Stimulated activated CD8-positive, alpha-beta memory T cell treated with anti-CD3 and anti-CD28 coated beads, Interleukin-4, amount 100 ng/mL, for 1 hour (primary cell): ENCODE measurements at places on chromosomes 7 and 10.

GRCh38 chr7:27661811-27662489, 733 bp downstream of the HIBADH start:
- DNase-seq: no peak

DNA sequence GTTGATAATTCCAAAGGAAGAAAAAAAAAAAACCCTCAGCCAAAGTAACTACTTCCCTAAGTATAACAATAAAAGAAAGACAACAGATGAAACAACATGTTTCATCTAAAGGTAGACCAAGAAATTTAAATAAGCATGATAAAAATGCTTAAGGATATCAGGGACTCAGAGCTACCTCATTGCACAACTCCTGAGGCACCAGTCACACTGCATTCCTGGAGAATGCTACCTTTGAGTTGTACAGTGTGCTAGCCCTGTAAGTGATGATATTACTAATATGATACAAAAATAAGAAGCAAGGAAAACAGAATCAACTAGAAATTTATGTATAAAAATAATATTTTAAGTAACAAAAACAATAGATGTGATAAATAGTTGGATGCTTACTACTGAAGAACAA, 29.5 kb upstream of the C7orf33 start:
- DNase-seq: no peak

DNA sequence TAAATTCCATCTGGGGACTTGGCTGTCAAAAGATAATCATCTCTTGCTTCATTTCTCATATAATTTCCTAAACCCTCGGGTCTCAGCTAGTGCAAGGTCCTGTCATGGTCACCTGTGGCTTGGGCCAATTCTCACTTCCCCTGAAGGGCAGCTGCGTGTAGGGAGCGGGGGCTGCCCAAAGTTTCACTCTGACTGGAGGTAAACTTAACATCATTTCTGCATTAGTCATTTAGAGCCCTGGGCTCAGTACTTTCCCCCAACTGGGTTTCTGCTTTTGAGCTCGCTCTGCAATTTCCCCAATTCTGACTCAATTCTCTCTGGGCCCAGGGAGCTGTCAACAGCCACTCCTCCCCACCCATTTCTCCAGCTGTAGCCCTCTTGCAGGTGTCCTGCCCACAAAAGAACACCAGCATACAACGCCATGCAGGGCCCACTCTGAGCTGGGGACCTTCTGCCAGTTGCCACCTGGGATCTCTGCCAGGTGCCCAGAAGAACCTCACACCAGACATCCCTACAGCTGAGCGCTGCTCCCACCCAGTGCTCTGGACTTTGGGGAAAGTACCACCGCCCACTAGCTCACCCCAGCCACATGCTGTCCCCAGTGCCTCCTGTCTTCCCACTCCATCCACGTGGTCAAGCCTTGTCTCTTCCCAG, 37.9 kb downstream of the VOPP1 start:
- peak; percentile 11 for DNase-seq

GRCh38 chr10:17290226-17290625, 62.2 kb downstream of the VIM start:
- no peak for DNase-seq

DNA sequence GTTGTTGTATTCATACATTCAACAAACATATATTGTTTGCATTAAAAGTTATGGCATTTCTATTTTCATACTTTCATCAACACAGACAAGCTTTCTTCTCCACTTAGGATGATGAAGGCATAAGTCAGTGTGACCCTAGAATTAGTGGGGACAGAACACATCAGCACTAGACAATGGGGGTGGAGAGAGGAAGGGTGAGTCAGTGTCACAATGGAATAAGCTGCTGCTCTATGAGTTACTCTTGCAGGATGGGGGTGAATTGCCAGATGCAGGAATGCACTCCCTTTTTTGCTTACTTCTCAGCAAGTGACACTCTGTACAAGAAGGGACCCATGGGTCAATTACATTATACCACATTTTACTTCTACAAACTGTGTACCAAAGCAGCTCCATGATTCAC, 74.0 kb downstream of the DGKI start:
- no peak for DNase-seq

DNA sequence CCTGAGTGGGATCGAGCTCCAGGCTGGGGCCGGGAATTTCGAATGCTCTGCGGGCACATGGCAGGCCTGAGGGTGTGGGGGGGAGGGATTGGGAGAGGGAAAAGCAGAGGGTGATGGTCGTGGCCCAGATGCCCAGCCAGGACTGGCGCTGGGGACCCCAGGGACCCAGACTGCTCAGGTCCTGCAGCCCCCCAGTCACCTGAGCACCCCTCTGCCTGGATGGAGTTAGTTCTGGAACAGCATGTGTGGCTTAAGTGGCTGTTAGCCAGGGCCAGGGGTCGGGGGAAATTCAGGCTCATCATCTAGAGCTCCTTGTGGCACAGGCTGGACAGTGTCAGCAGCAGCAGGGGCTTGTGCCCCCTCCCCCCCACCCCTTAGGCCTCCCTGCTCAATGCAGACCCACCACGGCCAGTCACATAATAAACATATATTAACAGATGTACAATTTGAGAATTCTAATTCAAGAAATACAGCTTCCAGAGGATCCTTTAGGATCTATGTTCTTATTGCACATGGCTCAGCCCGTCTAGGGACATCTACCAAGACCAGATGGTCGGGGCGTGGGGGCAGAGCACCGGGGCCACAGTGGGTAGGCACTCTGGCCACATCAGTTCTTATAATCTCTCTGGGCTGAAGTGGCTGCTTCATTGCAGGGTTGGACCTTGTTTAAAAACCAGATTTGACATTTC, 22.2 kb downstream of the DNAJB12 start:
- DNase-seq: no peak

- DNase-seq: no peak
Measured at GRCh38 chr10:69851306-69851705, 49.6 kb downstream of the COL13A1 start.

- no peak for DNase-seq
Measured at GRCh38 chr10:78264361-78264760, 230.7 kb downstream of the RPS24 start.

DNA sequence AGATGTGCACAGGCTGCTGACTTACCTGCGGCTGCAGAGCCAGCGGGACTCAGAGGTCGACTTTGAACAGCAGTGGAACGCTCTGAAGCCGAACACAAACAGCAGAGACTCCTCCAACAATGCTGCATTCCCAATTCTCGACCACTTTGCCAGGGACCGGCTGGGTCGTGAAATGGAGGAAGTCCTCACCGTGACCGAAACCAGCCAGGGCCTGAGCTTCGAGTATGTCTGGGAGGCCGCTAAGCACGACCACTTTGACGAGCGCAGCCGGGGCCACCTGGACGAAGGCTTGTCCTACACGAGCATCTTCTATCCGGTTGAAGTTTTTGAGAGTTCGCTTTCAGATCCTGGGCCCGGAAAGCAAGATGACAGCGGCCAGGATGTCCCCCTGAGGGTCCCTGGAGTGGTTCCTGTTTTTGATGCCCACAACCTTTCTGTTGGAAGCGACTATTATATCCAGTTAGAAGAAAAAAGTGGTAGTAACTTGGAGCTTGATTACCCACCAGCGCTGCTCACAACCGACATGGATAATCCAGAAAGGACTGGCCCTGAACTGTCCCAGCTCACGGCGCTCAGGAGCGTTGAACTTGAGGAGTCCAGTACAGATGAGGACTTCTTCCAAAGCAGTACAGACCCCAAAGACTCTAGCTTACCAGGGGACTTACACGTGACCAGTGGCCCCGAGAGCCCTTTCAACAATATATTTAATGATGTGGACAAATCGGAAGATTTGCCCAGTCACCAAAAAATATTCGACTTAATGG, 19.4 kb upstream of the BHLHA15 start:
- no peak for DNase-seq

DNA sequence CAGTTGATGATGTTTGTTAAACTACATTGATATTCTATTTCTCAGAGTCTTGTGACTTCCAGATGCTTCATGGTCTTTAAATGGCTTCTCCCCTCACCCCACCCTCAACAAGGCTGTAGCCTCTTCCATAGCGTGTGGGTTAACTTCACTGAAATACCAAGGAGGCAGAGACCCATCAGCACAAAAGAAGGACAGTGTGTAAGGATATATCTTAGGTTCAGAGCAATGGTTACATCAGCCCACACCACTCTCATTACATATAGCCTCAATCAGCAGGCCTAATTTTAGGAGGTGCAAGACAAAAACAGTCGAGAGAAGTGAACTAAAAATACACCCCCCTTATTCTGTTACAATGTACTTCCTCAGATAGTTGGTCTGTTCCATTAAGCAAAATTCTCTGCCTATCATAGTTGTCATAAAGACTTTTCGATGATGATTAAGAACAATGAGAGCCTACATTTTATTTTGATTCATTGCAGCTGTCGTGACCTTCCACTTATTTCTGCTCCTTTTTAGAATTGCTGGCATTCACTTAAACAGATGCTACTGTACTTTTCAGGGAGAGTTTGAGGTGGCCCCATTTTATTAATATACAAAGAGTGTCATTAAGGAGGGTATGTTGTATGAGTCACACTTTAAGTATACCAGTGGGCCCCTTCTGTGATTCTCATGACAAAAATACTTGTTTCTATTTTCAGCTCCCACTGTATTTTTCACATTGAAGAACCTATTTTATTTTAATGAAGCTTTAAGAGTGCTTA, 52.1 kb downstream of the WIPF3 start:
- no peak for DNase-seq

DNA sequence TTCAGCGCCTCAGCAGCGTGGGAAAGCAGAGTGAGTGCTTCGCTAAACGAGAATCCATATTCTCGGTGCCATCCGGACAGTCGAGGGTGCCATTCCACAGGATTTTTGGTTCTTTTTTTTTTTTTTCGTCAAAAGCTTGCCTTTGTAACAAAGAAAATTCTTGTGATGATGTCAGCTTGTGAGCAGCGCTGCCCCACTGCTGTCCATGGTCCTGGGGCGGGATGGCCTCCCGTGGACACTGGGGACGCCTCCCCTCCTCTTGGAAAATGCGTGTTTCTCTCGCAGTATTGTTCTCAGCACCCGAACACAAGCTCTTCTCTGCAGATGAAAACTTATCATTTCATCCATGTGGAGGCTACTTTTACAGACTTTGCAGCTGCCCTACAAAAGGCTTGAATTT, 477.4 kb downstream of the TCERG1L start:
- DNase-seq: no peak

DNA sequence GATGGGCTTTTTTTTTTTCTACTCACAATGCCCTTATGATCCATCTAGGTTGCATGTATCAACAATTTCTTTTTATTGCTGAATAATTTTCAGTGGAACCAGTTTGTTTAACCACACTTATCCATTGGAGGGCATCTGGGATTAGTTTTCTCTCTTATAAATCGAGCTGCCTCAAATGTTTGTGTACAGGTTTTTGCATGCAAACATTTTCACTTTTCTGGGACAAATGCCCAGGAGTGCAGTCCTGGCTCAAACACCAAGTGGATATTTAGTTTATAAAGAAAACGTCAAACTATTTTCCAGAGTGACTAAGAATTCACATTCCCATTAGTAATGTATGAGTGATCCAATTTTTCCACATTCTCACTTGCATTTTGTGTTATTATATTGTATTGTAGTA, 313.4 kb downstream of the CXCL12 start:
- no peak for DNase-seq

GRCh38 chr7:81725812-81726127, 44.1 kb downstream of the HGF start:
- no peak for DNase-seq

- DNase-seq: no peak
Measured at GRCh38 chr10:75950997-75951589, 519.7 kb downstream of the LRMDA start.

GRCh38 chr10:81013771-81014170, 476.1 kb downstream of the SH2D4B start:
- no peak for DNase-seq

DNA sequence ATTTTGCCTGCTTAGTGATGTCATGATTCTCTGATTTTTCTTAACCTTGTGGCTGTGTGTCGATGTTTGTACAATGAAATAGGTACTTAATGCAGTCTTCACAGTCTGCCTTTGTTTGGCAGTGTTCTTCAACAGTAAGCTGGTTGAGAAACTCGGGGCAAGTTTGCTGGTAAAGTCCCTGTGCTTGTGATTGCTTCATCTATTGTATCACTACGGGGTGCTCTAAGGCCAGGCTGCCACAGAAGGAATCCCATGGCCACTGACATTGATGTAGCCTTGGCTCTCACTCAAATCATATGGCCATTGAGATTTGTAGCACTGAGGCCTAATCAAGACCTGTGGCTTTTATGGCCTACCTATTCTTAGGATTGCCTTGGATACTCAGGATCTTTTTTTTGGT, 33.5 kb upstream of the PRSS37 start:
- DNase-seq: no peak

- no peak for DNase-seq
Measured at GRCh38 chr7:30877015-30877769, 34.5 kb upstream of the AQP1 start.

DNA sequence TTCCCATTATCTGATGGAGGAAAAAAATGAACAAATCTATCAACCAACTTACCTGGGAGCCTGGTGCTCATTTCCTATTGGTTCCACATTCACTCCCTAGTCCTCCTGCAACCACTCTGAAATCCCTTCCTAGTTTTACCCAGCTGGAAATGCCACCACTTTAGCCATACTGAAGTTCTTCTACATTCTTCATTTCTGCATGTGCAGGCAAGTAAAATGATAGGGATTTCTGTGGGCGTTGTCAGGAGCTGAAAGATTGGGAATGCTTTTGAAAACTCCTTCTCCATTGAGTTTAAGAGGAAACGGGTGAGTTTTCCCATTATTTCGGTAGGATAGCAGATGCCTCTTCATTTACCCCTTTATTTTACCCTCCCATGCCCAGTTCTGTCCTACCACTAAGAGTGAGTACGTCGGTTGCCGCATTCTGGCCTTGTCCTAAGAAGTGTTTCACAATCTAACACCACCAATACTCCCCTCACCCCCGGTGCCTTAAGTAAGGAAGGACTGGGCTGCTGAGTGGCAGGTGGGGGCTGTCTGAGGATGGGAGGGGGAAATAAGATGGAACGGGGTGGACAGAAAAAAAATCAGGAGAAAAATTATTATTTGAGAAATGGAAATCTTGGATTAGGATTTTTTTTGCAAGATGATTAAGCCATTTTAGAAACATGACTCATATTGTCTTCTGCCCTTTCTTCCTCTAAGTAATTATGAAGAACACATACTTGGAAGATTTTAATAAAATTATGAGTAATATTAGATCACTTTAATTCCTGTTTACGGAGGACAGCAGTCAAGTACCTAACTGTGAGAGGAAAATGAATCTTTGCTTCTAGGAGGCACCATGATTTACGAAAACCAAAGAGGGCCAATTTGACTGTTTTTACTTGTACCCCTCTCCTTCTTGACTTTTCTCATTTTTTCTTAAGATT, 13.2 kb upstream of the TAS2R60 start:
- DNase-seq: no peak
